ENCODE measurements at places on chromosomes 13 and 19.

DNA sequence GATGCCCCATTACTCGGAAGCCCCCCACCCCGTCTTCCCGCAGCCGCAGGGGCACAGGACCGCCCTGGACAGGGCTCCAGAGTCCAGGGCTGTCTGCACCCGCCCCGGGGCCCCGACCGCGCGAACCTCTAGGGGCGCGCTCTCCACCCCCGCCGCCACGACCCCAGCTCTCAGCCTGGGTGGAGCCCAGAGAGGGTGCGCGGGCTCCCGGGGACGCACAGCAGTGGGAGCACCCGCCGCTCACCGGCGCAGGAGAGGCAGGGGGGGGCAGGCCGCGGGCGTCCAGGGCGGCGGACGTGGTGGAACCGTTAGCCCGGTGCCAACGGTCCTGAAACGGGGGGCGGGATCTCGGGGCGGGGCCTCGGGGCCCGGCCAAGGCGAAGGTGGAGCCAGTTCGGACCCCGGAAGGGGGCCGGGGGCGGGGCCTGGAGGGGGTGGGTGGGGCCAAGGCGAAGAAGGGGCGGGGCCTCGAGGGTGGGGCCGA is at the start of gene ATP8B3:
TSS of gene ATP8B3 (minus strand) at position 335 of the 484 bp plus-strand sequence. CDS start 540 bp downstream, outside the sequence.
- DNase-seq: no peak

DNA sequence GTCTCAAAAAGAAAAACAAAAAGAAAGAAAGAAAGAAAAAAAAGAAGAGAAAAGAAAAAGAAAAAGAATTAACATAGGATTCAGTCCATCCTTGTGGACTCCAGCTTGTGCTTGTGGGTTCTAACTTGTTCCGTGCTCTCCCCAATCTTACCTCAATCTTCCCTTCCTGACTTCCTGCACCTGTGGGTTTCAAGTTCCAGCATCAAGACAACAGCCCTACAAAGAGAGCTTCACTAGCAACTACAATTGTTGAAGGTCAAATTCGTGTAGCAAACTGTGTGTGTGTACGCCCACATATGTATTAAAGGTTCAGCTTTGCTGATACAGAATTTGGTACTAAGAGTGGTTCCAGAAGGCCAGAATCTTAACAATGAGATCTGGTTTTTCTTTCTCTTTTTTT is 25.3 kb downstream of the FXYD5 start:
- no peak for DNase-seq

GRCh38 chr19:12543855-12544254 is 7.4 kb downstream of the ZNF564 start:
- no peak for DNase-seq

- peak; percentile 70 for DNase-seq
These were observed 6.3 kb upstream of the MRPS31 start for GRCh38 chr13:40777166-40777808.

Data from myocyte (in vitro differentiated cells).